Naive thymus-derived CD4-positive, alpha-beta T cell (primary cell): ENCODE measurements at places on chromosomes 2 and 18.

GRCh38 chr2:127398239-127398590, 10.4 kb upstream of the MAP3K2 start:
- DNase-seq, result no peak

GRCh38 chr2:46334389-46335271, 37.4 kb downstream of the EPAS1 start:
- no peak for DNase-seq

GRCh38 chr2:31428001-31428418, 13.5 kb upstream of the XDH start:
- DNase-seq, result no peak

DNA sequence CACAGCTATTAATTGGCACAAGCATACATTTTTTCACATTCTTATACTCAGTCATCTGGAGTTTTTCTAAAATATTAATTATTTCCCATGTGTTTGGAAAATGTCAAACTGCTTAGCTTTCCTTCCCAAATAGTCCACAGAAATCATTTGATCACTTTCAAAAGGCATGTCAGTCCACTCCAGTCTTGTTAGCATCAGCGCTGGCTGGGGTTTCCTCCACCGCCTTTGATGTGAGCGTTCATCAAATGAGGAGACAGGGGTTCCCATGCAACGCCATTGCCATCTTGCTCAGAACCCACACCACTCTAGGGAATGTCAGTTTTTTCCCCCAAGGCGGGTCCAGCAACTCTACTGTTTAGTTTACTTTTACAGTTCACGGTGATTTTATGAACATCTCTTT, 13.1 kb upstream of the RAX start:
- no peak for DNase-seq

DNA sequence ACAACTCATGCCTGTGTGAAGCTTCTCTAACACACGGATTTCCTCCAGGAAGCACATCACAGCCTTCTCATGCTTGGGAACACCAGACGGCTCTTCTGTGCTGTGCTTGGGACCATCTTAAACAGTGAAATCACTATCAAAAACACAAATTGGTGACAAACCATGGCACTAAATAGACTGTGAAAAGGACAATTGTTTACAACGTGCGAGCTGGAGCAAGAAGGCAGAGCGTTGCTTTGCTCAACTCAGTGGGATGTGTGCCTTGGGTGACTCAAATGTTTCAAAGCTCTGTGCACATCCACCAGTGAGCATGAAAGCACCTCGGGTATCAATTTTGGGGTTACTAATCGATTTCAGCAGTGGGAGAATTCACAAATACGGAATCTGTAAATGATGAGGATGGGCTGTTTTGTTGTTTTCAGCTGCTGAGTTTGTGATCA, 182.4 kb upstream of the ARL4C start:
- DNase-seq, result no peak

GRCh38 chr2:206125901-206126300, 33.3 kb downstream of the NDUFS1 start:
- DNase-seq, result no peak

GRCh38 chr2:98869870-98870269, 66.2 kb downstream of the CRACDL start:
- DNase-seq, result no peak

DNA sequence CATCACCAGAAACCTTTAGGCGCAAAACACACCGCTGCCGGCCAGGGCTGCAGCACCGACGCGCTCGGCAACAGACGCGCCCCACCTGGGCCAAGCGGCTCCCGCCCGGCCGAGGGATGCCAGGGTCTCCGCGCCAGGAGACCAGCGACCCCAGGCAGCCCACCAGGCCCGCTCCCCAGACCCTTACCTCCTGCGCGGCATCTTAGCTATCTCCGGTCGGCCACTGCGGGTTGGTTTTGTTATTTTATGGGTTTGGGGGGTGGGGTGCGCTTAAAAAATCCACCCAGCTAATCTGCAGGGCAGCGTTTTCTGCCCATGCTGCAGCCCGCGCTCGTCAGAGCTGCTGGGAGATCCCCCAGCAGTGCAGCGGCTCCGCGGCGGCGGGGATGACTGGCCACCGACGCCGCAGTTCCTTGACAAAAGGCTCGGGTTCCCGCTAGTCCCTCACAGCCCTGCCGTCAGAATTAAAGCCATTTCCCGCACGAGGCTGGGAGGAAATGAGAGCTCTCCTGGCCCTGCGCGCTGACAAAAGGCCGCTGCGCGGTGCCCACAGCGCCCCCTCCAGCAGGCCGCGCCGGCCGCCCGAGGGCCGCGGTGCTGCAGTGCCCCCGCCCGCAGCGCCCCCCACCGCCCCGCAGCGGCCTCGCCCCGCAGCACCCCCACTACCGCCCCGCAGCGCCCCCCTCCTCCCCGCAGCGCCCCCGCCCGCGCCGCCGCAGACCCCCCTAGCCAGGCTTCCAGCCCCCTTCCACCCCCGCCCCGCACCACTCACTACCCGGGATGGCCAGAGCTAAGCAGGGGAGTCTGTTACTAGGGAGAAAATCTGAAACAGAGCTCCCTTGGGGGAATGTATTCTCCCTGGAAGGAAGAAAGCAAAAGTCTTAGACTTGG, at the start of gene ADD2:
Gene ADD2 (minus strand): TSS at position 502 of the 891 bp plus-strand sequence. CDS start 61,792 bp downstream, outside the sequence.
- DNase-seq, result peak; percentile 50
